Myocyte (in vitro differentiated cells): ENCODE measurements at places on chromosomes 3 and 15. TPM values are rescaled to one million over a fixed set of nuclear protein-coding genes. Genes with fewer than 3 reads are reported as not detected.
A peak's percentile ranks its signal among the peaks of the same experiment; 100 is the strongest.

IGSF11 gene
- total RNA-seq = 0.10 and 0.27 TPM in 2 replicates

IL20RB gene
- 0.83 and 1.0 TPM in 2 replicates for total RNA-seq

CDHR4 gene
- total RNA-seq = 0.19 TPM in 1 of 2 replicates, not detected in the other

SMCO1 gene
- 0.53 TPM in 1 of 2 replicates, not detected in the other for total RNA-seq

PLIN1 gene
- 0.05 TPM in 2 replicates for total RNA-seq

SOX14 gene
- not detected in 2 replicates for total RNA-seq

ZNF662 gene
- total RNA-seq = 1.1 and 1.3 TPM in 2 replicates

CASR gene
- not detected in 2 replicates for total RNA-seq

CSTA gene
- 0.37 TPM in 1 of 2 replicates, not detected in the other for total RNA-seq

NGRN gene
- 153 and 189 TPM in 2 replicates for total RNA-seq

TEX55 gene
- not detected in 2 replicates for total RNA-seq

DNA sequence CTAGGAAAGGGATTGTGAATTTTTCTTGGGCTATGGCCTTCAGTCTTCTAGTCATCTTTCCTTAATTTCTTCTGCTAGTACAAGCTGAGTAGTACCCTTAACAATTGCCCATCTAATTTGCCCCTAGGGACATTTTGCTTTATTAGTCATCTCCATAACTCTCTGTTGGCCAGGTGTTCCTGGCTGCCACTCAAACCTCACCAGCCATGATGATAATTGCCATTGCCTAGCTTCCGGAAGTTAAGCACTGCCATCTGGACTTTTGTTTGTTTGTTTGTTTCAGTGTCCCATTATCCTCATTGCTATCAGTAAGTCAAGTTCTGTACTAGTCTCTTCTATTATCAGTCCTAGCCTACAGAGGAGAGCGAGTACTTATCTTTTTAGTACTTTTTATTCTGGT is 36.6 kb upstream of the UBL7 start:
- peak; percentile 74 for DNase-seq

DNA sequence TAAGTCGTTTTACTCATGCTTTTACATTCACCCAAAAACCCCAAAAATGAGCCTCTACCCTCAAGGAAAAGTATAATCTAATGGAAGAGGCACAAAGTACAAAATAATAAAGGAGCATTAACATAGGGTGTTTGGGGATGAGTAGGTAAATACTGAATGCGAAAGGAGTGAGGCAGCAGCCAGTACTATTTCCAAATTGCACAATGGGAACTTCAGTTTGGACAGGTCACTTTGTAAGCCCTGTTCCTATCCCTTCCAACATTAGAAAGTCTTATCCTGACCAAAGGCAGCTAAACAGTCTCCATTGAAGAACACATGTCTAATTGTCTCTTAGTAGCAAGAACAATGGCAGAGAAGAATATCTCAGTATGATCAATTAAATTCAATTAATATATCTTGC is 728.3 kb downstream of the GBE1 start:
- no peak for DNase-seq

GRCh38 chr3:165156757-165157420 is 39.3 kb downstream of the SLITRK3 start:
- no peak for DNase-seq

- no peak for DNase-seq
Observed at GRCh38 chr3:9158865-9159630, 90.4 kb downstream of the SRGAP3 start.

- no peak for DNase-seq
Observed at GRCh38 chr3:10142707-10143560, 1.4 kb downstream of the VHL start.

GRCh38 chr15:64044300-64045100 is 1.8 kb downstream of the DAPK2 start:
- DNase-seq = no peak

DNA sequence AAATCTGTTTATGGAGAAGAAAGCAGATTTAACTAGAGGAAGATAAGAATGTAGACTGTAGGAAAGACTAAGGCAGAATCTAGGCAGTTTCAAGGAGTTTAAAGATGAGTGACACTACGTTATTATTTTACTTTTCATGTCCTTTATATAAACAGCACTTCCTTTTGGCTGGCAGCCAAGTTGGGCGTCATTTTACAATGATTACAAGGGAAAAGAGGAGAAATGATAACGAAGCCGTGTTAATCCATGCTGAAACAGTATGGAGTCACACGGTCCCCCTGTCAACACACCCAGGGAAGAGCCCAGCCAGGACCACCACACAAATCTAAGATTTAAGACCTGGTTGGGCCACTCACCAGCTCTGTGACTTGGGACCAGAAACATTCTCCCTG is 83.7 kb upstream of the NEO1 start:
- DNase-seq = no peak

DNA sequence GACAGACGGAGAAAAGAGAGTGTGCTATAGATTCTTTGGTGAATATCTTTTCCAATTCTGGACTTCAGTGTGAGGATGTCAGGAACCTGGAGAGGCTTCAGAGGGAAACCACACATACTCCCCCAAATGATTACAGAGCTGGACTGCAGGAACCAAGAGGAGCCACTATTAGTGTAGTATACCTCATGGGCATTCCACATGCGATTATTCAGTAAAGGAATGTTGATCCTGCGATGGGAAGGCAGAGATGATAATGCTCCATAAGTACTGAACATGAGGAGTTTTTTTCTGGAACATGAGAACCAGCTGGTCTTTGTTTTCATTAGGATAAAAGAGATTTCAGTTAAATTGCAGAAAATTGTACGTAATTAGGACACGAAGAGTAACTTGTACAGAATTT is 18.7 kb downstream of the STARD9 start:
- DNase-seq = no peak

- no peak for DNase-seq
Observed at GRCh38 chr3:6262010-6262409, 598.9 kb upstream of the GRM7 start.

DNA sequence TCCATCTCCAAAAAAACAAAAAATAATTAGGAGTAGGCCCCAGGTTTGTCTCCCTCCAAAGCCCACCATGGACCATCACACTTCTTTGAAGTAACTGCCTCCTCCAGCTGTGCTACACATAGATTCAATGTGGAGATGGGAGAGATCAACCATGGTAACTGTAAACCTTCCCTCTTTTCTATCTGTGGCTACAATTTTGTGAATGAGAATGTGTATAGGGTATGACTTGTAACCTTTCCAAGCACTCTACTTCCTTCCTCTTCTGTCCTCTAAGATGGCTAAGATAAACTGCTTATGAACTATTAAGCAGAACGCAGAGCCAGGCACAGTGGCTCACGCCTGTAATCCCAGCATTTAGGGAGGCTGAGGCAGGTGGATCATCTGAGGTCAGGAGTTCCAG is 55.5 kb upstream of the ATP11B start:
- DNase-seq = no peak

DNA sequence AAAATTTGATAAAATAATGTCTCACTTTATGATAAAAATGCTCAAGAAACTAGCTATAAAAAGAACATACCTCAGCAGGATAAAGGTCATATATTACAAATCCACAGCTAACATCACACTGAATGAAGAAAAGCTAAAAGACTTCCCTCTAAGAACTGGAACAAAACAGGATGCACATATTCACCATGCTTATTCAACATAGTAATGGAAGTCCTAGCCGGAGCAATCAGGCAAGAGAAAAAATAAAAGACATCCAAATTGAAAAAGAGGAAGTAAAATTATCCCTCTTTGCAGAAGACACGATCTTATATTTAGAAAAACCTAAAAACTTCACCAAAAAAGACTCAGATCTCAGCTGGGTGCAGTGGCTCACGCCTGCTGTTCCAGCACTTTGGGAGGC is 34.0 kb downstream of the SENP7 start:
- DNase-seq = no peak

DNA sequence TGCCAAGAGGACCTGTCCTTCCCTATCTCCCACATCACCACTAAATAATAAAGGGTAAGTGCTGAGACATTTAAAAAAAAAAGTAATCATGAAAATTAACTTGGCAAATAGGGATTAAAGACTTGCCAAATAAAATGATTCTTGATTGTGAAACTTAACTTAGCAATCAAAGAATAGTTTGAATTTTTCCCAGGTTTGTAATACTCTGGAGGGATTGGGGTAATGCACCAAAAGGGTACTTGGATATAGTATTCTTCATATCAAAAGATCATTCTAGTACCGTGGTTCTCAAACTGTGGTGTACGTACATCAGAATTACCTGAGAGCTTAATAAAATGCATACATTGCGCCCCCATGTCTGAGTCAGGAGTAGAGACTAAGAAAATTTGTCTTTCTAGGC is 28.5 kb downstream of the CALML4 start:
- DNase-seq = no peak

DNA sequence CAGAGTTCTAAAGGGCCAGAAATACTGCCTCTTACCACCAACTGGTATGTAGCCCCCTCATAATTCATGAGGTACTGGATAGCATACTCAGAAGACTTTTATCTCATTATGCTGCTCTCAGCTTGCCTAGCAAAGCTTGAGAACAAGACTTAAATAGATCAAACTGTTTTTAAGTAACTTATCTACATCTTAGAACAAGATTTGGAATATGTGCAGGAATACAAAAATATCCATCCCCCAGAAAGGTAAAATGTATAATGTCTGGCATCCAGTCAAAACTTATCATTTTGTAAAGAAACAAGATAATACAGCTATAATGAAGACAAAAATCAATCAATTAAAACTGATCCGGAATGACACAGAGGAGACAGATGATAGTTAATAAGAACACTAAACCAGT is 400.4 kb upstream of the TGFBR2 start:
- no peak for DNase-seq

DNA sequence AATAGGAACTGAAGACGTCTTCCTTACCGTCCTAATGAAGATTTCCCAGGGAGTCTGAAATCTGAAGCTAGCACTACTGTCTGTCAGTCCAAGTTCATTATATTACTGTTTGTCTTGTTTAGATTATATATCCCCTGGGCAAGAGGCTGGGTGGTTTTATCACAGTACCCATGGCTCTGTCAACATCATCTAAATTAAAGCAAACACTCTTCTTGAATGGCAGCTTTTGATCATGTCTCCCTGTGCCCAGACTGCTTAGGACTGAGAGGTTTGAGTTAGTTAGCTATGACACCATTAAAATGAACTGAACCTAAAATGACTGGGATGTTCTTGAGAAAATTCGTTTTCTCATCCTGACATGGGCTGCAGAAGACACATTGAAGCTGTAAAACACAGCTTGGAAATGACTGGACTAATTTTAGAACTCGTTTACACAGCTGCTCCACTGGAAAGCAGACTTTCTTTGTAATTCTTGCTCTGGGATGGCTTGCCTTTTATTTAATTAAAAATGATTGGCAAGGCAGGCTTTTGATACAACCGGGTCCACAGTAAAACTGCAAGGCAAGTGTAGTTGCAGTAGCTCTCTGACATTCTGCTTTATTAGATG is 243.5 kb downstream of the MFSD1 start:
- DNase-seq = peak; percentile 30

GRCh38 chr3:8305371-8305770 is 196.3 kb upstream of the LMCD1 start:
- no peak for DNase-seq

- no peak for DNase-seq
Observed at GRCh38 chr15:59256482-59256881, 49.8 kb downstream of the LDHAL6B start.

- DNase-seq = no peak
Observed at GRCh38 chr15:101254157-101255050, 2.6 kb upstream of the CHSY1 start.

DNA sequence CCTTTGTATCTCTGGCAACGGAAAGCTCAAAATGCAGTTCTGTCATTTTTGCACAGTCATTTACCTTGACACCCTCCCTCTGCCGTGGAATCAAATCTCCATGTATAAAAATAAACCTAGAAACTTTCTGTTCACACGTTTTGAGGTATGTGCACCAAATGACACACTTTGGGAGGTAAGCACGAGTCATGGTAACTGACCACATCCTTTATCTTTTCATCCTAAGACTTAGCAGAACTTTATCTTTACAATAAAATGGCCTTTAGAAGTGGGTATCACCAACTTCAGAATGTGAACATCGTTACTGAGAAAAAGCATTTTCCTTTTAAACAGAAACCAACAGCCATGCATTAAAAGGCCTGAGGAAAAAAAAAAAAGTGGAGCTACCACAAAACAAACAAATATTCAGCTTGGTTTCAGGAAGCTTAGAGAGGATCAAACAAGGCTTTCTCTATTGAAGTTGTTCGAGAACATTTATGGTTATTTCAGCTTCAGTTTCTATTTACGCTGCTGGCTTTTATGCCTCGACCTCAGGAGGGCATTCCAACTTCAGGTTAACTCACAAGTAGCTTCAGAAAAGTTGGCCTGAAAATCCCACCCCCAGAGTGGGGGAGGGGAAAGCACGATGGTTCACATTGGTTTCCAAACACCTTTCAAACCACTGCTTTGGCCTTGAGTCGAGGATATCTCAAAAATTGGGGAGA is 171.1 kb upstream of the ICE2 start:
- no peak for DNase-seq

GRCh38 chr3:177278016-177278415 is 80.7 kb upstream of the TBL1XR1 start:
- no peak for DNase-seq

- DNase-seq = no peak
Observed at GRCh38 chr15:73986776-73987056, 5.4 kb downstream of the STOML1 start.

DNA sequence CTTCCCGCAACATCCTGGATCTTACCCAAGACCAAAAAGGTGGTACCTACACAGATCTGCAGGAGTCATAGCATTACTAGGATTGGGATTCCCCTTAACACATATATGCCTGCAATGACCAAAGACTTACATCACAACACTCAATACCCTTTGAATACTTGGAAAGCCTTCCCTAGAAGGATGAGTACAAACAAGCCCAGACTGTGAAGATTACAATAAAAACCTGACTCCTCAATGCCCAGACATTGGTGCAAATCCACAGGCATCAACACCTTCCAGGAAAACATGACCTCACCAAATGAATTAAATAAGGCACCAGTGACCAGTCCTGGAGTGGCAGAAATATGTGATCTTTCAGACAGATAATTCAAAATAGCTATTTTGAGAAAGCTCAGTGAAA is 326.8 kb downstream of the TBL1XR1 start:
- no peak for DNase-seq

DNA sequence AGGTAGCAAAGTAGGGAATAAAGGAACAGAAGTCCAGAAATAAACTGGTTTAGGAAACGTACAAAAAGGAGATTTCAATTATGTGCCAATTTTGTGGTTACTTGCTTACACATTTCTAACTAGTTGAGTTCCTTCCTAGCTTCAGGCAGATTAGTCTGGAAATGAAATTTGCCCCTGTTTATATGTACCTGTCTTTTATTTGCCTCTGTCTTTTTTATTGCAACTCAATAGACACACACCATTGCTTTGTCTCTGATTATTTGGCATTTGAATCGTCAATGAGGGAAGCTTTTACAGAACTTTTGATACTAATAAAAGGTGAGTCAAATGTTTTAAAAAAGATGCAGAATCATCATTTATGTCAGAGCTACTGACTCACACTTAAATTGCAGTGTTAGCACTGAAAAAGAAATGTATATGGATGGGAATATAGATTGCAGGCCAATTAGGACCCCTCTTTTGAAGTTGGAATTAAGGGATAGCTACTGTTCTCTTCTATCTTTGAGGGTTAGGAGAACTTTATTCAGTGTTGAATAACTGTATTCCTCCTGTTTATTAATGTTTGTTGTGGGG is 60.5 kb downstream of the TRAK1 start:
- DNase-seq = no peak

GRCh38 chr3:4421121-4421520 is 45.9 kb downstream of the SUMF1 start:
- peak; percentile 80 for DNase-seq

- DNase-seq = peak; percentile 86
Observed at GRCh38 chr15:84600331-84600686, 500 bp upstream of the ZSCAN2 start.
